ENCODE measurements at places on chromosomes 7 and 10.

DNA sequence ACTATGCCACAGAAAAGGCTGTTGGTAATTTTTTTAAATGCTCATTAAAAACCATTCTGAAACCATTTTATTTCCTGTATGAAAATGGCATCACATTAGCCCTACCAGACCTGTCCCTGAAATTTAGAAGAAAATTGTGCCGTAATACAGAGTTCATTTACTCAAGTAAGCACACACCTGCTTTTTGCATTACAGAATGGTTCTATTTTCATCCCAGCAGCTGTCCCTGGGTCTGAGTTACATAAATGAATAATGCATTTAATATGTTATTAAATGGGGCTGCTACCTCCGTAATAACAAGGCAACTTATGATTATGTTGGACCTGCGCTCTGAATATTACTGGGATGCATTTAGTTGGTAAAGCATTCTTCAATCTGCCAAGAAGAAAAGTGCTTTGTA, 508.9 kb downstream of the SORCS1 start:
- DNase-seq, result no peak

DNA sequence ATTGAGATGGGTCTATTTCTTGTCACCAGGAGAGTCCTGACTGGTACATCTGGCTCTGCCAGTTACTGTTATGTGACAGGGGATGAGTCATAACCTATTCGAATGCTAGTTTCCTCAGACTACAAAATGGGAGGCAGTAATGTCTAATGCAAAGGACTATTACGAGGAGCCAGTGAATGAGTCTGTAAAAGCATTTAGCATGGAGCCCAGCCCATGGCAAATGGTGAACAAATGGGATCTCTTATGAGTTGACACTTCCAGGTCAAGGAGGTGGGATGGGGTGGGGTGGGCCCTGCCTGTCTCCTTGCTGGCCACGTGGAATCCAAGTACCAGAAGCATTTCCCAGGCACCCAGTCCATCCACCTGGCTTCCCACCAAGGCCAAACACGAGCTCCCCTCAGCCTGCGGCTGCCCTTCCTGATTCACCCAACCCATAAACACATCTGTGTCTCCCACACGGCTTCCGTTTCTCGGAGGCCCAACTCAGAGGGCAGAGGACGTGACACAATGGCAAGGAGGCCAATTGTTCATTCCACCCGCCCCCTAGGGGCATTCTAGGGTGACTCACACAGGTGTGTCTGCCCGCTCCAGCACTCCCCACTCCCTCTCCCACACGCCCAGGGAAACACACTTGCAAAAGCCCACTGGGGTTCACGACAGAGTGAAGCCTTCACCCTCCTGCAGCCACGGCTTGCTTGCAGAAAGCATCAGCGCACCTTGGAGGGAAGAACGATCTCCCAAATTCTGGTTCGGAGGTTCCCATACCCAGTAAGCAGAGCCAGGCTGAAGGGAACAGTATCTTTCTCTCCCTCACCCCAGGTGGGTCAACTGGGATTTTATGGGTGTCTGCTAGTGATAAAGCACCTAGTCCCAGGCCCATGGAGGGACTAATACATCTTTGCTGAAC, 109.8 kb downstream of the SH3PXD2A start:
- DNase-seq, result no peak

DNA sequence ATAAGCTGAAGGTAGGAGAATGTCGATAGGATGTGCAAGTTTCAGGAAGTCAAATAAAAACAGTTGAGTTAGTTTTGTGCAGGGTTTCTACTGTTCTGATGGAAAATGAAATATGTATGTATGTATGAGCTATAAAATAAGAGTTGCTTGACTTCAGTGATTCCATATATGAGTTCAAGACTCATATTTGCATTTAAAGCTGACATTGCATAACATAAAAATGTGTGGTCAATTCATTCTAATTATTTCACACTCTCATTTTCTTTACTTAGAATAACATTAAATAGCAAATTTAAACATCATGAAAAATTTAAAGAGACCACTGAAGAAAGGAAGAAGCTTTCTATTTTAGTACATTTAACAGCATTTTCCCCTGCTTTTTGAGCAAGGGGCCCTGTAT, 37.8 kb downstream of the IFIT5 start:
- DNase-seq, result no peak

GRCh38 chr10:7408291-7409044, 2.4 kb downstream of the SFMBT2 start:
- DNase-seq, result no peak

- DNase-seq, result no peak
These were observed 543.1 kb downstream of the CNTNAP2 start for GRCh38 chr7:146659732-146660131.

DNA sequence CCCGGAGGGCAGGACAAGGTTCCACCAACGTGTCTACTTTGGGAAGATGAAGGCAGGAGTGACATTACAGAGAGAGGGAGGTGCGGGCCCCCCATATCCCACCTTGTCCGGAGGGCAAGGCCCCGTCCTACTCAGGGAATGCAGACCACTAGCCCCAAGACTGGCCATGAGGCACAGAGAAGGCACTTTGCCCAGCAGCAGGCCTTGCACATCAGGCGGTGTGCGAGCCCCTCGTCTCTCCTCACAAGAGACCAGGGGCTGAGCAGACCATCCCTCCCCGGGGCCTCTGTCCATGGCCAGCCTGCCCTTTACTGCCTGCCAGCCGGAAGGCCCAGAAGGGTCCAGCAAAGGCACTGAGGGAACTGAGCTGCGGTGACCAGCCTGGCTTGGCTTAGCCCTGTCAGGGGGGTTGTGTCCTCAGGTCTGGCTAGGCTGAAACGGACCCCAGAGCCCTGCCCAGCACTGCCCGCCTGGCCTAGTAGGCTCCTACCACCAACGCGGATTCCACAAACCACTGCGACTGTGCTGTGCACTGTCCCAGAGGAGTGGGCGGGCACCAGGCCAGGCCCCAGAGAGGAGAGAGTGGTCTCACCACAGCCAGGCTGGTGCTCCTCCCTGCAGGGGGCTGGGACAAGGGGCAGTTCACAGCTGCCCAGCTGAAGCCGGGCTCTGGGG, 16.7 kb downstream of the CAMK2B start:
- no peak for DNase-seq

All from AG09319 (cell line).